ENCODE measurements at places on chromosomes 6 and 20. TPM values are rescaled to one million over a fixed set of nuclear protein-coding genes. Genes with fewer than 3 reads are reported as not detected.

Gene ZC3H12D
- polyA plus RNA-seq: 0.23 TPM

Gene GNRH2
- polyA plus RNA-seq: not detected

DNA sequence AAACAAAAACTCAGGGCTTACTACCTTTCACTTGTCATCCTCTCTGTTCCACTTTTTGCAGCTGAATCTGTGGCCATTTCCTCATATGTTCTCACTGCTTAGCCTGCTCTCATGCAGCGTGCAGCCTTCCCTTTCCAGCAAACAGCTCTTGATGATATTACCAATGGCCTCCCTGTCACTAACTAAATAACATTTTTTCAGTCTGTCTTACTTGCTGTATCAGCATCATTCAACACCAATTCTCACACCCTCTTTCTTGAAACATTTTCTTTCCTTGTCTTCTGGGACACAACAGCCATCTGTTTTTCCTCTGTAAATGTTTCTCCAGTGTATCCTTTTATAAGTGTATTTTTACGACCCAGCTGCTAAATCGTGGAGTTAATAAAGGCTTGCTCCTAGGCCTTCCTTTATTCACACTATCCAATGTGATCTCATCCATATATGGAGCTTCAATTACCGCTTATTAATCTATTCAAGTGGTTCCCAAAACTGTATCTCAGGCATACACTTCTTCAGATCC, 523.6 kb upstream of the RNF217 start:
- no peak for DNase-seq

GRCh38 chr6:120590611-120591010, 743.7 kb downstream of the TBC1D32 start:
- no peak for DNase-seq

Gene SRMS
- polyA plus RNA-seq: not detected

- peak; percentile 60 for DNase-seq
Observed at GRCh38 chr6:3749977-3750316, 1.6 kb downstream of the PXDC1 start.

- DNase-seq: no peak
Observed at GRCh38 chr6:4348462-4349112, 213.2 kb upstream of the ECI2 start.

Gene MAFB
- 48.0 TPM for polyA plus RNA-seq

DNA sequence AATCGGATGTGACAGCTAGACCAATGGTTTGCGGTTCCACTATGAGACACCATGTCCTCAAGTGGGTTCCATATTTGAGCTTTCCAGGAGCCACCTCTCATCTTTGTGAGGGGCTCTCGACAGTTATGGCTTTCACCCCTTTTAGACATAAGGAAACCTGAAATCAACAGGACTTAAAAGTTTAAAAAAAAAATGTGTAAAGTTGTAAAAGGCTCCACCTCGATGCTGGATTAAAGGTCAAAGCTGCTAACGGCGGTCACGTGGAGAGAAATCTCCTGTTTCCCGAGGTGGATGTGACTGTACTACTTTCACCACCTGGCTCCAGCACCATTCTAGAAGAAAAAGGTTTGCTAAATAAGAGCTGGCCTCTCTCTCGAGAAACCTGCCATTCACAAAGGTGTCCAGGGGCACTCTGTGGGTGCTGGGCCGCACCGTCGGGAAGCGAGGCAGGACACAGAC, 542 bp downstream of the ATP5F1E start:
- DNase-seq: no peak

DNA sequence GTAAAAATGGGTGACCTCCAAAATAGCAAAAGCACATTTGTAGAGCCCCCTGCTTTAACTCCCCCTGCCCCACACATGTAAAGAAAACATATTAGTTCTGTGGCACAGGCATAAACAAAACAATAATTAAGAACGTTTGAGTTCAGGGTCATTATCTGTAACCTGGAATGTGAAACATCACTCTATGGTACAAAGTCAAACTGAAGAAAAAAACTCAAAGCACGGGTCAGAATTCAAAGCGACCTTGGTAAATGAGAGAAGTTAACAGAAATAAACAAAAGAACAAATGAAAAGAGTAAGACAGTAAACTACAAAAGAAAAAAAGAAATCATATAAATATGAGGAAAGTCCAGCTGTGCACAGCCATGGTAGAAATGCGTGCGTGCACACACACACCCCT, 67.5 kb downstream of the PKHD1 start:
- no peak for DNase-seq

DNA sequence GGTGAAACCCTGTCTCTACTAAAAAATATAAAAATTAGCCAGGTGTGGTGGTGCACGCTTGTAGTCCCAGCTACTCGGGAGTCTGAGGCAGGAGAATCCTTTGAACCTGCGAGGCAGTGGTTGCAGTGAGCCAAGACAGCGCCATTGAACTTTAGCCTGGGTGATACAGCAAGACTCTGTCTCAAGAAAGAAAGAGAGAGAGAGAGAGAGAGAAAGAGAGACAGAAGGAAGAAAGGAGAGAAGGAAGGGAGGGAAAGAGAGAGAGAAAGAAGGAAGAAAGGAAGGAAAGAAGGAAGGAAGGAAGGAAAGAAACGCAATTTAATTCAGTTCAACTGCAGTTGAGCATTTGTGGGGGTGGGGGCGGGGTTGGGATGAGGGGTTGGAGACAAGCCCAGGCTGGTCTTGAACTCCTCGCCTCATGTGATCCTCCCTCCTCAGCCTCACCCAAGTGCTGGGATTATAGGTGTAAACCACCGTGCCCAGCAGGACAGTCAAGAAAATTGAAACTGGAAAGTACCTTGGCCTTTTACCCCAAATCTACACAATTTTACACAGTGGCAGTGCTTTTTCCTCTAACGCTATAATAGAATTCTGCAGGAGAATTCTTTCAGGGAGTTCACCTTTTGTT, 30.5 kb downstream of the TRIM27 start:
- DNase-seq: no peak
